Immature natural killer cell (primary cell): ENCODE measurements at places on chromosomes 1 and 21.

GRCh38 chr1:45518910-45519309, 2.8 kb downstream of the PRDX1 start:
- no peak for DNase-seq

DNA sequence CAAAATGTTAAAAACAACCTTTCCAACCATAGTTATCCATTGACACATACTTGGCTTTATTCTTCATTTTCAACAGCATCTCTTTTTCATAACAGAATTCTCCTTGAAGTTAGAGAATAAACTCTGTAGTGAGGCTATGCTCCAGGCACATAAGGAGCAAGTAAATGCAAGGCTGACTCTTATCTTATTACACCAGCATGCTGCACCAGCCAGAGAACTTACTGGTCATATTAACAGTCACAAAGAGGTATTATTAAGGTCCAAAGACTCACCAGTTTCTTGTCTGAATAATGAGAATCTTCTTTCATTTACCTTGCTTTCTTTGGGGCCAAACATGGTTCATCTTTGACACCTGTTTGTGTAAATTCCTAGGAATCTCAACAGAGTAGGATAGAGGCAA, 71.3 kb upstream of the IVNS1ABP start:
- no peak for DNase-seq

- no peak for DNase-seq
These were observed 79.4 kb upstream of the RUNX1 start for GRCh38 chr21:35128536-35128935.

DNA sequence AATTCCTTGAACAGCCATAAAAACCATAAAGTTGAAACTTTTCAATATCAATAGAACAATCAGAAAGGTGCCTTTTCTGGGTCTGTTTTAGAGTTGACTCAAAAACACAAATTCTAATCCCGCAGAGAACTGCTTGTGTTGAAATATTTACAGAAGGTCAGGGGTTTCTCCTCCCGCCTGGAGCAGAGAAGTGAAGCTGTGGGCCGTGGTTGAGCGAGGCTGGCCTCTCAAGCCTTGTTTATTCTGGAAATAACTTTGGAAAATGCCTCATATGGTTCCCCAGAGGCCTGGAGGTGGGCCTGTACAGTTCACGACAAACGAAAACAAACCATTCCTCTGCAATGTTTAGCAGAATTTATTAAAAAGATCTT, 90.8 kb upstream of the ERRFI1 start:
- no peak for DNase-seq

- DNase-seq, result no peak
These were observed 213.2 kb upstream of the KIAA0040 start for GRCh38 chr1:175405766-175406165.

- DNase-seq, result no peak
These were observed 24.2 kb downstream of the KCNA10 start for GRCh38 chr1:110494522-110495406.

GRCh38 chr21:41453761-41454160, 27.7 kb downstream of the MX1 start:
- DNase-seq, result no peak

DNA sequence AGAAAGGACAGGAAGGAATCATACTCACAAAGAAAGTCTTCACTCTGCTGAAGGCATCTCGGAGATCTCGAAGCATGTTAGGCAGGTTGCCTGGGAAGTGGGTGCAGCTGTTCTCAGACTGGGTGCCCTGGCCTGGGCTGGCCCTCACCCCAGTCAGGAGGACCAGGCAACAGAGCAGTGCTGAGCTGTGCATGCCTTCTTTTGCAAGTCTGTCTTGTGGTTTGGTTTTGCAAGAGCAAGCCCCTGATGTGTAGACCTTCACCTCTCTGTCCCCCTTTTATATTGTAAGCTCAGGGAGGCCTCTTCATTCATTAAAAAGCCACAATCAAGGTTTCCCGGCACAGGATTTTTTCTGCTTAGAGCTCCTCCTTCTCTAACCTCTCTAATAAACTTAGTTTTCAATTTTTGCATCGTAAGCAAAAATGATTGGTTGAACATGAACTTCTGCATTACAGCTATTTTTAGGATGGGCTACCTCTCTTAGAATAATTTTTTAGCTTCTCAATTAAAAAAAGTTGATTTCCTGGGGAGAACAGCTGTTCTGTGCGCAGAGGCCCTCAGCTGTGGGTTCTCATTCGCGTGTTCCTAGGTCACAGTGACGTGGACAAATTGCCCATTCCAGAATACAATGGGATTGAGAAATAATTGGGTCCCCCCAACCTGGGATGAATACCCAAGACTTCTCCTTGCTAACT, at the start of gene IL10:
Gene IL10 (minus strand): TSS at position 252 of the 695 bp plus-strand sequence. CDS start 59 bp downstream, at position 193.
- DNase-seq, result no peak

DNA sequence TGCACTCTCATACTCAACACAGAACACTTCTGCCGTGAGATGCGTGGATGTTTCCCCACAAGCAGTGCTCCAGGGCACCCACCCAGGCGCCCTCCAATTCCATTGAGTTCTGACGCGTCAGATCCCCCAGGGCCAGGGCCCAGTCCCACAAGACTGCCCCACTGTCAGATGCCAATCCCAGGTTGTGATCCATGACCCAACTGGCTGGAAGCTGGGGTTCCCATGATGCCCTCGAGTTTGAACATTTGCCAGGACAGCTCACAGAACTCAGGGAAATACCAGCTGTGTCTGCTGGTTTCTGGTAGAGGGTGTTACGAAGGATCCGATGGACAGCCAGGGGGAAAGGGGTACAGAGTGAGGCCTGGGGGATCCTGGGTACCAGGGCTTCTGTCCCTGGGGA, 58.4 kb downstream of the AGPAT3 start:
- DNase-seq, result no peak

GRCh38 chr1:109886827-109887226, 23.8 kb upstream of the CSF1 start:
- DNase-seq, result no peak

DNA sequence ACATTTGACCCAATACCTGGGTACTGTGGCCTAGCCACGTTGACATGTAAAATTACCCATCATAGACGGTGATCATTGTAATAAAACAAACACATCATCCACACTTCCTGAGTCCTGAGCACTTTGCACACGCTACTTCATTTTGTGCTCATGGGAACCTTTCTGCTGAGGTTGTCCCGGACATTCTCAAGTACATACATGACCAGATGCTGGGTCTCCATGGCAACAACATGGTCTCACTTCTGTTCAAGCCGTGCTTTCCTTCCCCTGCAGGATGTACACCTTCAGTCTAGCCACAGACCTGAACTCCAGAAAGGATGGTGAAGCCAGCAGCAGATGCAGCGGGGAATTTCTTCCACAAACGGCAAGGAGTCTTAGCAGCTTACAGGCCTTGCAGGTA, 22.7 kb downstream of the UBASH3A start:
- no peak for DNase-seq

- DNase-seq, result no peak
These were observed 50.8 kb downstream of the CRP start for GRCh38 chr1:159663552-159663951.

GRCh38 chr1:1037366-1038327, 17.7 kb downstream of the AGRN start:
- no peak for DNase-seq

DNA sequence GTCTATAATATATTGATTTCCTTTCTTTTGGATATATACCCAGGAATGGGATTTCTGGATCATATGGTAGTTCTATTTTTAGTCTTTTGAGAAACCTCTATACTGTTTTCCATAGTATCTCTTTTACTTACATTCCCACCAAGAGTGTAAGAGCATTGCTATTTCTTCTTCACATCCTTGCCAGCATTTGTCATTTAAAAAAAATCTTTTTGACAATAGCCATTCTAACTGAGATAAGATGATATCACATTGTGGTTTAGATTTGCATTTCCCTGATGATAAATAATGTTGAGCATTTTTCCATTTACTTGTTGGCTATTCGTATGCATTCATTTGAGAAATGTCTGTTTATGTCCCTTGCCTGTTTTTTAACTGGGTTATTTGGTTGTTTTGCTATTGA, 467.4 kb downstream of the COL11A1 start:
- no peak for DNase-seq

DNA sequence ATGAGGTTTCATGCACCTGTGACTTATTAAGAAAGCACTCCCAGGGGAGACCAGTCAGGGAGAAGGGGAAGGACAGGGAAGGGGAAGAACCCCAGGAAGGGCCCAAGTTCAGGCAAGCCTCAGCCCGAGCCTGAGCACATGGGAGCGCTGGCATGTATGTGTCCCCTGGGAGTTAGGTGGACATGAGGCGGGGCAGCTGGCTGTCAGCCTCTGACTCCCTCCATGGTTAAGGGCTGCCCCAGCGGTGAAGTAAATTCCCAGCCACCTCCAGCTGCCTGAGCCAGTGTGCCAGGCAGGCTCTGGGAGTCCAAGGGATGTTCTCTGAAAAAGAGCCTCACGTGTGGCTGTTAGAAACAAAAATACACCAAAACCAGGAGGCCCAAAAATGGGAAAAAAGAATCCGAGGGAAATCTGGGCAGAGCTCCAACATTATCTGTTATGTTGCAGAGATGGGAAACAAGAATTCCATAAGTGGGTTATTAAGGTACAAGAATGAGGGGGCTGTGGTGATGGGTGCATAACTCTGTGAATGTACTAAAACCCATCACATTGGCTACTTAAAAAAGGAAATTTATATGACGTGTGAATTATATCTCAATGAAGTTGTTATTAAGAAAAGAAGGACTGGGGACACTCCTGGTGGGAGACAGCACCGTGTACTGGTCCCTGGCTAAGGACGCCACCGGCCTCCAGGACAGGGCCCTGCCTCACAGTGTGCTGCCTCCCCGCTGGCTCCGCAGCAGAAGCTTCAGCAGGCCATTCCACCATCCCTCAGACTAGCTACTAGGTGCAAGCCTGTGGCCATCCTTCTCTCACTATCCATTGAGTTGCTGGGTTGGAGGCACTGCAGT, 18.7 kb downstream of the DMRTB1 start:
- no peak for DNase-seq

DNA sequence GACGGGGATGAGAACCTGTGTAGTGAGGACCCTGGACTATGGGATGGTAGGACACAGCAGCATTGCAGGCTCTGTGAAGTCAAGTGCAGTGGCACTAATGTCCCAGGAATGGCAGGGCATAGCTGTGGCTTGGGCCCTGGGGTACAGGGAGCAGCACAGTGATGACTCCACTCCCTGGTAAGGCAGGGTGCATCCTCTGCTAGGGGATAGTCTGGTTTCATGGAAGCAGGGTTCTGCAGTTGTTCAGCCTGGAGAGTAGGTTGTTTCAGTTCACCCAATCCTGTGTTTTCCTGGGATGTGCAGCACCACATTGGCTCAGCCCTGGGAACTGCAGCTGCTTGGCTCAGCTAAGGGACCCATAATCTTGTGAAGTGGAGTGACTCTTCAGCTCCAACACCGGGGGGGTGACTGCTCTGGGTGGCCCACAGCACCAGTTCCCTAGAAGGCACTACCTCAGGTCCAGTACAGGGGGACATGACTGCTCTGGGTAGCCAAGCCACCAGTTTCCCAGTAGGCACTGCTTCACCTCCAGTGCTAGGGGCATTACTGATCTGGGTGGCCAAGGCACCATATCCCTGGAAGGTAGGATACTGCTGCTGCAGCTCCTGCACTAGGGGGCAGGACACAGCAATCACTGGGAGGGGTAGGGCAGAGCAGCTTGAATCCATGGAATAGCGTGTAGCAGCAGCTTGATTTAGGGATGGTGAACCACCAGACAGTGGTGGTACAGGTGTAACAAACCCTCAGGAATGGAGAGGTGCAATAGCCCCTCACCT, 15.3 kb upstream of the C1orf185 start:
- DNase-seq, result no peak

GRCh38 chr1:6580593-6581409, 1.0 kb downstream of the ZBTB48 start:
- no peak for DNase-seq

DNA sequence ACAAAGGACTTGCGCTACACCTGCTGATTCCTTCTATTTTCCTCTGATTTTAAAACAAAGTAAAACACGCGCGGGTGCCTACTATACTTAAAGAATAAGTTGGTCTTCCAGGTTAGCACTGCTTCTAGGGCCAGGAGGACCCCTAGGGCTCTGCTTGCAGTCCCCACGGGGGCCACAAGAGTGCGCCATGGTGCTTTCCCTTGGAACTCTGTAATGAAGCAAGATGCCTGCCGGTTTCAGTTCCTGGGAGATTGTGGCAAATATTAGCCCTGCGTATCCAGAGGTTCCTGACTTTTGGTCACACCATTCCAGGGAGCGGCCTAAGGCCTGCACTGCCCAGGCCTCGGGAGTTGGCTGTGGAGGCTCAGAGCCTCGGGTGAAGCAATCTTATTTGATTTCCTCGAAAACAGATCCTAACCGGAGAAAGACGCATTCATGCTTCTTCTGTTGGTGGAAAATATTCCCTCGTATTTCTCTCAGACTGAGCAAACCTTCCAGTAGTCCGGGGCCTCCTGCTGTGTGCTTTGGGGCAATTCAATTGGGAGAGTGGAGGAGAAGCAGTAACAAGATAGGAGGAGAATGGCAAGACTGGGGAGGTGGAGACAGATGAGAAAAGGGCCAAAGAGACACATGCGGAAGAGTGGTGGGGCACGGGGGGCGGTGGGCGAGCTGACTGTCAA, 25.3 kb downstream of the ADAM30 start:
- DNase-seq, result peak; percentile 36

DNA sequence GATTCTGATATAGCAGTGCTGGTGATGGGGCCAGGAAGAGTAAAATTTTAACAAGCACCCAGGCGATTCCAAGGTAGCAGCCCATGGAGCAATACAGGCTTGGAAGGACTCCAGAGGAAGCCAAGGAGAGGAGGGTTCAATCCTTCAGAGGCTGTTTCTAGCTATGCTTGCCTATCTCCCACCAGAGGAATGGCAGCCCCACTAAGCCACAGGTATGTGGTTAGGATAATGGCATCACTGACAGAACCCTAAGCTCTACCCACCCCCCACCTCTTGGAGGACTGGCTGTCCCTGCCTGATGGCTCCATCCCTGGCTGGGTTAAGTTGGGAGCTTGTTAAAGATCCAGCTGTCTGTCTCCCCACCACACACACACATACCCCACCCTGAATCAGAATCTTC, 19.3 kb upstream of the PTAFR start:
- DNase-seq, result no peak

DNA sequence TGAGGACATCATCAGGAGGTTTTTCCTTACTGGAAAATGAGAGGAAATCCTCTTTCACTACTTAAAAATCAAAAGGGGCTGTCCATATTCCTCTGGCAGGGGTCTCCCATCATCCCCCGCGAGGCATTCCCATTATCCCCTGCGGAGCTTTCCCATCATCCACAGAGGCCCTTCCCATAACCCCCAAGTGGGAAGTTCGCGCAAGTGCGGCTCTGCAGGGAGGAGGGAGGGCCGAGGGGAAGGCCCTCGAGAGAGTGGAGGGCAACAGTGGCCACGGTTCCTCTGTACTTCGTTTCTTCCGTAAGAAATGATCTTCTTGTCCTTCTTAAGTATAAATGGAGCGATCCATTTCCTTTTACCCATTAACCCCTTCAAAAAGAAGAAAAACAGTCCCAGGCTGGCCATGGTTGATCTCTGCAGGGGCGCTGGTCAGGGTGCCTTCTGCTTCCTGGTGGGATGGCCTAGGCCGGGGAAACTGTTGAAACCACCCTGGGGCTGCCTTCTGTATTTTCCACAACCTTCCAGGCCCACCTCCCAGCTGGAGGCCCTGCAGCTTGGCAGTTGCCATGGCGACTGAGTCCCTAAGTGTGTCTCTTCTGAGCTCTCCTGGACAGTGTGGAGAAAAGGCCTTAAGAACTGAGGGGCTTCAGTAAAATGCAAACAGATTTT, 3.6 kb upstream of the RSPH1 start:
- no peak for DNase-seq
